Mucosa of descending colon (tissue), 3 donors: ENCODE measurements at places on chromosomes 5 and 9.

DNA sequence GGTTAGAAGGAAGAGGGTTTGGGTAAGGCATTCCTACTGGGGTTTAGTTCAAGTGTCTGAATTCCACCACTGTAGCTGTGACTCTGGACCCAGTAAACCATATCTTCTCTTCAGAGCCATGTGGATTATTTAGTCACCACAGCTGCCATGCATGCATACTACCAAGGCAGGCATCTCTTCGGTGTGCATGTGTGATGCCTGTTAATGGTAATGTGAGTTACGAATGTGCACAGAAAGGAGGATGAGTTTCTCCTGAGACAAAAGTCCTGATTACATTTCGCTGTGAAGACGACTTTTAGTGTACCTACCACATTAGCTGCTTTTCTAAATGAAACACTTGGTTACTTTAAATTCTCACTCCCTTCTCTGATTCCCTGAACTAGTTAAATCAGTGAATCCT lies 9.3 kb downstream of the PBX3 start:
- DNase-seq = no peak

GRCh38 chr9:28598408-28598807 lies 1025.1 kb upstream of the C9orf72 start:
- no peak for DNase-seq

DNA sequence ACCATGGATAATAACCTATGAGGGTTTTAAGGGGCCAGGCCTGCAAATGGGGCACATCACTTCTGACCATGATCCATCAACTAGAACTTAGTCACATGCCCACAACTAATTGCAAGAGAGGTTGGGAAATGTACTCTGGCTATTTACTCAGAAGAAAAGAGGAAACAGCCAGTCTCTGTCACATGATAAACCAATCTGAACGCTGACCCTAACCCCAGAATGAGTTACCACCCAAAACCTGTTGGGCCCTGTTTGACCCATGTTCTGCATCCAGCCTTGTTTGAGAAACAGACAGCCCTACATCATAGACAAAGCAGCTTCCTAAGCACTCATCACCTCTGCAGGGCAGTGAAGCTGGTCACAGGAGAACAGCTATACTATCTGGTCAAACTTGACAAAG lies 5.8 kb downstream of the MACROH2A1 start:
- DNase-seq = no peak

GRCh38 chr9:94921656-94922055 lies 195.2 kb downstream of the AOPEP start:
- no peak for DNase-seq

DNA sequence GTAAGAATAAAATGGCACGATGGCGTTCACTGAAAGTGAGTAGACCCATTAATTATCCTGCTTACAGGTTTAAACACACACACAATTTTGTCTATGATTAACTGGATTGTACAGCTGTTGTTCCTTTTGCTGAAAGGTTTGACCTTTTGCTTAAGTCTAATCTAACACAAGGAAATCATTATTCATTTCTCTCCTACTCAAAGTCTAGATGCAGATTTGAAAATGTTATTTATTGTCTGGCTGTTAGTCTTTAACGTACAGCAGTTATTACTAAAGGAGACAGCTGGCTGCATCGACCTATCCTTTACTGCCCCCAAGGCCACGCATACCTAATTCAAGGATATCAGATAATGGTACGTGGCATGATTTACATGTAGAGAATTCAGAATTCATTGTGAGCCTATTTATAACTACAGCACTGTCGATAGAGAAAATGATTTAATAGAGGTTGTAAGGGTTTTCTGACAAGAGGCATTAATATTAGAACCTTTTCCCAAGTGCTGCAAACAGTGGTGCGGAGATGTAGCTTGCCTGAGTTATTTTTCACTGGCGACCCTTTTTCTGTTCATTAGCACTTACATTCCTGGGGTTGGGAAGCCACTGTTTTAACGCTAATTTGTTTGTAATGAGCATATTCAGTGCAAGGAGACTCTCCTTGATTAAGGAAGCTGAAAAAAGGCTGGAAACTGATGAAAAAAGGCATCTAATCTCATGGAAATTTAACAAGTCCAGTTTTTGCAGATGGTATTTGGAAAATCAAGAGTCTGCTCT lies 368.4 kb upstream of the GRAMD2B start:
- no peak for DNase-seq

GRCh38 chr9:113296796-113297558 lies 6.2 kb downstream of the RNF183 start:
- no peak for DNase-seq

DNA sequence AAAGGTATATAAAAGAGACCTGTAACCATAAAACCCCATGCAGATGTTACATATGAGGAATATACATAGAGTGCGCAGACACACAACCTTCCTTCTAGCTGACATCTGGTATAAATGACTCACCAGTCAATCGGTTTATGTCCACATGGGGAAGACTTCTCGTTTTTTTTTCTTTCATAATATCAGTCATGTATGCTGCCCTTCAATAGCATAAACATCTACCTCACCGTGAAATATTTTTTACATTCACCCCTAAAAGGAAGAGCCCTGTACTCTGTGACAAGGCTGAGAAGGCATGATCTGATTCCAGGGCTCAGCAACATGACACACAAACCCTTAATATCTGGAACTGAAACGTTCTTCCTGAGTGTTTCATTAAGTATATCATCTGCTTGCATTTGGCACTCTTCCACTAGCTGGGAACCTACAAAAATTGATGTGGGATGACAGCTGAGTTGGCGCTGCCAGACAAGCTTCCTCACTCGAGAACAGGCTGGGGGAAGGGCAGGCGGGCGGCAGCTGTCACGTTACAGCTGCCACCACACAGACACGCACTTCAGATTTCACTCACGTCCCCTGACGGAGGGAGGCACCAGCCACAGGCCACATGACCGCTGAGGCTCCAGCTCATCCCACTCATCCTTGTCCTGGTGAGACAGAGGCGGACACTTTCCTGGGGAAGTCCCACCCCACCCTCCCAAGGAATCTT lies 74.2 kb downstream of the SHB start:
- DNase-seq = peak; percentile 59

GRCh38 chr5:88203981-88204750 lies 64.5 kb downstream of the TMEM161B start:
- DNase-seq = peak; percentile 8

GRCh38 chr9:99870126-99870525 lies 36.3 kb upstream of the STX17 start:
- DNase-seq = no peak

GRCh38 chr5:79582186-79582585 lies 30.1 kb upstream of the TENT2 start:
- DNase-seq = no peak

DNA sequence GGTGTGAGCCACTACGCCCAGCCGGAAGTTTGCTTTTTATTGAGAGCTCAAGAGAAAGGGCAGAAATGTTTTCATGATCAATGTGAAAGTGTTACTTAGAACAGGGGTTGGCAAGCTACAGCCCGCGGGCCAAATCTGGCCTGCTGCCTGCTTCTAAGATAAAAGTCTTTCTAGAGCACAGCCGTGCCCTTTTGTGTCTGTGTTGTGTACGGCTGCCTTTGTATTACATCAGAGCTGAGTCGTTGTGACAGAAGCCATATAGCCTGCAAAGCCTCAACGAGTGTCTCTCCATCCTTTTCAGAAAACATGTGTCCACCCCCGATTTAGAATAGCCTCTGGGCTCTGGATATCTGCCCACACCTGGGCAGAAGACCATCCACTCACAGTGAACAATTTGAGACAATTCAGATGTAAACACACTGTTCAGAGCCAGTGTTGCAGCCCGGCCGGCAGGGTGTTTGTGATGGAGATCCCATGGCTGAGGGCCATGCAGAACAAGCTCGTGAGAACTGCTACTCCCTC lies 28.8 kb downstream of the AK8 start:
- DNase-seq = peak; percentile 55
